ENCODE measurements at places on chromosomes 6 and 20. TPM values are rescaled to one million over a fixed set of nuclear protein-coding genes. Genes with fewer than 3 reads are reported as not detected.

DNA sequence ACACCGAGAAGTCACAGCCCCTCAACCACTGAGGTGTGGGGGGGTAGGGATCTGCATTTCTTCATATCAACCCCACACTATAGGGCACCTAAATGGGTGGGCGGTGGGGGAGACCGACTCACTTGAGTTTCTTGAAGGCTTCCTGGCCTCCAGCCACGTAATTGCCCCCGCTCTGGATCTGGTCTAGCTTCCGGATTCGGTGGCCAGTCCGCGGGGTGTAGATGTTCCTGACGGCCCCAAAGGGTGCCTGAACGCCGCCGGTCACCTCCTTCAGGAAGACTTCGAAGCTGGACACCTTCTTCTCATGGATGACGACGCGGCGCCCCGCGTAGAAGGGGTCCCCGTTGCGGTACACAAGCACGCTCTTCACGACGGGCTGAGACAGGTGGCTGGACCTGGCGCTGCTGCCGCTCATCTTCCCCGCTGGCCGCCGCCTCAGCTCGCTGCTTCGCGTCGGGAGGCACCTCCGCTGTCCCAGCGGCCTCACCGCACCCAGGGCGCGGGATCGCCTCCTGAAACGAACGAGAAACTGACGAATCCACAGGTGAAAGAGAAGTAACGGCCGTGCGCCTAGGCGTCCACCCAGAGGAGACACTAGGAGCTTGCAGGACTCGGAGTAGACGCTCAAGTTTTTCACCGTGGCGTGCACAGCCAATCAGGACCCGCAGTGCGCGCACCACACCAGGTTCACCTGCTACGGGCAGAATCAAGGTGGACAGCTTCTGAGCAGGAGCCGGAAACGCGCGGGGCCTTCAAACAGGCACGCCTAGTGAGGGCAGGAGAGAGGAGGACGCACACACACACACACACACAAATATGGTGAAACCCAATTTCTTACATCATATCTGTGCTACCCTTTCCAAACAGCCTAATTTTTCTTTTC is at the start of gene DCDC2:
DCDC2 (minus strand) TSS at position 724 of the 883 bp plus-strand sequence; CDS start at position 415, 309 bp downstream.
- peak; percentile 34 for DNase-seq

GRCh38 chr6:127956956-127957355 is 56.1 kb upstream of the THEMIS start:
- DNase-seq = no peak

GRCh38 chr20:53940907-53941545 is 129.4 kb downstream of the BCAS1 start:
- no peak for DNase-seq

GRCh38 chr6:156917213-156917612 is 140.0 kb downstream of the ARID1B start:
- DNase-seq = no peak

- no peak for DNase-seq
These were observed 126.5 kb upstream of the FOXO3 start for GRCh38 chr6:108434222-108434621.

DNA sequence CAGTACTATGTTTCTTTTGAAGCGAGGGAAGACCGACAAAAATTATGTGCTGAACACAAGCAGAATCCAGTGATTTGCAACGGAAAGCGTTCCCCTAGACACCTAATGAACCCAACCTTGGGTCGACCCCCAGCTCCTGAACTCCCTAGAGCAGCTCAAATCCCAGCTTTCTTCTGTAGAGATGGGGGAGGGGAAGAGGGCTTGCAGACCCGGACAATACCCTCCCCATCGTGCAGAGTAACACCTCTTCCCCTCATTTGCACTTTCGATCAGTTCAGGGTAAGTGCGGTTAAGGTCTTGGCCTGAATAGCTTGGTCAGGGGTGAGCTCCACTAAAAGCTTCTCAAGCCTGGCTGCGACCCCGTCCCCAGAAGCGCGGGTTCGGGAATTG is 404 bp downstream of the CEP162 start:
- no peak for DNase-seq

DNA sequence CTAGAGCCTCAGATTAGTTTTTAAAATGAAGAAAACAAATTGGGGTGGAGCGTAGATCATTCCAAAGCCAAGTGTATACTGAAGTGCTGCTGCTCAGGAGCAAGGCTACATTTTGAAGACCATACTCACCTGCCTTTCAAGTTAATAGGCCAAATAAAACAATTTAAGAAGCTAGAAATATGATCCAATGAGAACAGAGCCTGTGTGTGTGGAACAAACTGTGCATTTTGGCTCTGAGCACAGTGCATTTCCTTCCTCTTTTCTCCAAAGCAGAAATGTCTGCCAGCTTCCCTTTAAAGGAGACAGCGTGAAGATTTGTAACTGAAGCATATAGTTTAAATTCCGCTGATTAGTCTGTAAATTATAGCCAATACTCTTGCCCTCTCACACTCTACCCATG is 3.2 kb upstream of the IFNGR1 start:
- no peak for DNase-seq

- DNase-seq = no peak
These were observed 75.8 kb downstream of the EFHC1 start for GRCh38 chr6:52495922-52496321.

DNA sequence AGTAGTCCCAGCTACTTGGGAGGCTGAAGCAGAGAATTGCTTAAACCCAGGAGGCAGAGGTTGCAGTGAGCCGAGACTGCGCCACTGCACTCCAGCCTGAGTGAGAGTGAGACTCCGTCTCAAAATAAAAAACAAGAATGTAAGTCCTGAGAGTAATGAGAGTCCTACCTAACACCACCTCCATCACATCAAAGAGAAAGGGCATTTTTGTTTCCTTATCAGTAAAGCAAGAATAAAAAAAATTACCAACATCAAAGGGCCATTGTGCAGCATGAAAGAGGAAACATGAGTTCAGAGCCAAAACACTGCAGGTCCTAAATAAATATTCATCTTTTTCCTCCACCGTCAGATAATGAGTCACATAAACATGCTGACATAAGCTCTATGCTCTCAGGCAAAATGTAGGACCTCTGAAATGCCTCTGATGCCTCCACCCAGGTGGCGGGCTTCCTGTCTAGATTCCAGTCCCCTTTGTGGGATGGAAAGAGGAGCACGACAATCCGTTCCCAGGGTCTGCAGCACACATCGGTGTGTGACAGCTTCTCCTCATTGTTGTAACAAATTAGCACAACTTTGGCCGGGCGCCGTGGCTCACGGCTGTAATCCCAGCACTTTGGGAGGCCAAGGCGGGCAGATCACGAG is 7.2 kb downstream of the ATP9A start:
- DNase-seq = no peak

- no peak for DNase-seq
These were observed 68.6 kb upstream of the FYN start for GRCh38 chr6:111941686-111942330.

DNA sequence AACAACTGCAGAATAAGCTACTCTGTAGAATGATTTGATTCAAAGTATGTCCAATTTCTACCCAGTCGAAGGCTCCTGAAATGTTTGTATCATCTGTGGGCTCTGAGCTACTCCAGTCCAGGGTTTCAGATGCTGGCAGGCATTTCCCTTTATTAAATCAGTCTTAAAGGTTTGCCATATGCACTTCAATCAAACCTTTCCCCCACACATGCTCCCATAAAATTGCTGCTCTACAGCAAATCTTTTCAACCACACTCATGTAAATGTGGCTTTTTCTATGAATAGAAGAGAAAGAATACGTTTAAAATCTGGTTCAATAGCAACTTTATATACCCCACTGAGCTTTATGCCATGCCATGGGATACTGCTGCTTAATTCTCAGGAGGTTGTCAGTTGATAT is 242.4 kb upstream of the MAP3K7 start:
- DNase-seq = no peak

DNA sequence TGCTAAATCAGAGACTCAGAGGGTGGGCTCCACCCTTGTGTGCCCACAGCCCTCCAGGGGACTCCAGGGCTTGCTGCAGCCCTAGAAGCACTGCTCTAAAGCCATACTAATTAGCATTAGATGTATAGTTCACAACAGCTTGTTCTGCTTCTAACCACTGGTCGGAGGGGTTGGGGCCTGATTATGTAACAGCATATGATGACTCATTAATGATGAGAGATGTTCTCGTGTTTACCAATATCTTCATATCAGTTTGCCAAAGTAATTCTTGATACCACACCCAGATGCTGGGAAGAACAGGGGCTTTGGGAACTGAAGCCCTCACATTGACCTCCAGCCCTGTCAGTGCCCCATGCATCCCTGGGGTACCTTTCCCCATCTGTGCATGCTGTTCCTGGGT is 104.1 kb upstream of the FOXA2 start:
- no peak for DNase-seq

DNA sequence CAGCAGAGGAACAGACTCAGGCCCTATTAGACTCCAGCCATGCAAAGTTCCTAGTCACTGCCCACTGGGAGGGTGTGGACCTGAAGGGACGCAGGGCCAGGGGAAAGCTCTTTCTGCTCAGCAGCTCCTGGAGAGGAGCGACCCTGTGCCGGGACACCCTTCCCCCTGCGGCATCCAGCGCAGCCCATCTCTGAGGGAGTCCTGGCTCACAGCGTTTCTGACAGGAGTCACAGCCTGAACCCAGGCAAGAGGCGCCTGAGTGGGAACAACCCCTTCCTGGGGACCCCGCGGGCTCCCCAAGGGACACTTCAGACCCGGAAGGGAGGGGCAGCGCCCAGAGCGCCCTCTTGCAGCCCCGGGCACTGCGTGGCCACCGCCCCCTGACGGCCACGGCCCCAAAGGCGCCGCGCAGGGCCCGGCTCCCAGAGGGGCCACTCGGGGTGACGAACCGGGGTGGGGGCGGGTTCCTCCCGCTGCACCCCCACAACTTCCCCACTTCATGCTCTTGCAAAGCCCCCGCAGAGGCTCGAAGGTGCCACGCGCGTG is 862 bp downstream of the UCKL1 start:
- no peak for DNase-seq

DNA sequence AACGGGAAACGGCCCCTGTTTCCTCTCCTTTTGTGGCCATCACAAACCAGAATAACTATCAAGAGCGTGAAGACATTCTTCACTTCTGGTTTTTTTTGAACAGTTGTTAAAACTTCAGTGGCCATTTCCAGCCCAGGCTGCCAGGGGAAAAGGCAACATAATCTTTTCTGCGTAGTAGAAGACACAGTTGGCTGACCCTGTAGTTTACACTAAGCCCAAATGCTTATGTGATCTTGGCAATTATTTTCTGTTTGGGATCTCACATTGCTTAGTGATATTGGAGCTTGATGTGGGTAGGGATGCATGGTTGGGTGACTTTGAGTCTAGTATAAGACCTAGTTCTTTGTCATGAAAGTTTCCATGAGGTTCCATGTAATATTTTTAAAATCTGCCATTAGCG is 449.4 kb upstream of the CDH4 start:
- DNase-seq = no peak

GRCh38 chr6:147304016-147304415 is 99.8 kb downstream of the STXBP5 start:
- DNase-seq = no peak

GRCh38 chr6:82645536-82646230 is 282.1 kb downstream of the TPBG start:
- DNase-seq = no peak

GRCh38 chr20:33689973-33690372 is 3.8 kb upstream of the E2F1 start:
- DNase-seq = peak; percentile 38

- no peak for DNase-seq
These were observed 74.1 kb downstream of the TPBG start for GRCh38 chr6:82437701-82438100.

DNA sequence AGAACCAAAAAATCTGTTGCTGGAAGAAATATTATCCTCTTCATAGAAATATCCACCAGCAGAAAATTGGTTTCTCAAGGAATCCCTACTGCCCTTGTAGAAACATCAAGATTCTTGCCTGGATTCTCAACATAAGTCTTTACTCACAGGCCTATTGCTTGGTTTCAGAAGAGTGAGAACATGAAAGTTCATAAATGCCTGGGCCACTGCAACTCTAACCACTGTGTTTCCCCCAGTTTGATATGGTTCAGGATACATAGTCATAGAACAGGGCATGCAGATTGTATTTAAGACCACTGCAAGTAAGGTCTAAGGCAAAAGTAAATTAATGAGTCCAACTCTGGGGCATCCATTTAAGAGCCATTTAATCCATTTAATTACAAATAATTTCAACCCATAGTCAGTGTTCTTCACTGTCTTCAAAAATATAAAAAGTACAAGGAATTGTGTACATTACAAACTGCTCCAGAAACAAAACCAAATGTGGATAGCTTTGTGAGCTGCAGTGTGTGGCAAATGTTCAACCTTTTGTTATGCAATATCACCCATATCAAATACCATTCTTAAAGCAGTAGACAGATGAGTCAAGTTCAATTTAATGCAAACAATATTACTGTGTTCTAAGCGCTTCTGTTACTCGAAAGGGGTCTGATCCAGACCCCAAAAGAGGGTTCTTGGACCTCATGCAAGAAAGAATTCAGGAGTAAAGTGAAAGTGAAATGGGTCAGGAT is 83.3 kb downstream of the OPRM1 start:
- no peak for DNase-seq

DNA sequence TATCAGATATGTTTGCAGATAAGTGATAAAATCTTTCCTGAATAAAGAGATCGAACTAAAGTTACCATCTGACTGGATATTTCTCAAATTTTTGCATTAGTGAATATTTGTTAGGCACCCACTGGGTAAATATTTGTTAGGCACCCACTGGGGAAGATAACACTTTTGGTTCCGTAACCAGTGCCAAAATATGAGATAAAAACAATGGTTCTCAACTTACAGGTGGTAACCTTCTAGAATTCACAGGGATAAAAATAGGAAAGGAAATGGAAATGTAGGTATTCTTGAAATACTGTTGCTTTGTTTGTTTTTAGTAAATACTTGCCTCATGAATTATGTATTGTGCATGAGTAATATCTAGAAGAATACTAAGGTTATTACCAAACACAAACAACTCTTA is 245.0 kb upstream of the KHDRBS2 start:
- DNase-seq = no peak

- DNase-seq = no peak
These were observed 173.7 kb upstream of the LRFN2 start for GRCh38 chr6:40760887-40761286.

The HRH3 gene
- total RNA-seq = not detected

The SLC16A10 gene
- total RNA-seq = 10.2 TPM

The TRIM10 gene
- not detected for total RNA-seq

The RIPOR3 gene
- 0.25 TPM for total RNA-seq

The VSX1 gene
- not detected for total RNA-seq

The MYBL2 gene
- total RNA-seq = 1.2 TPM

The DYNLT2 gene
- total RNA-seq = 2.7 TPM

Measured in T-cell (primary cell).